ENCODE measurements at places on chromosomes 3 and 15.

GRCh38 chr15:81418891-81419290 lies 44.9 kb upstream of the TMC3 start:
- no peak for DNase-seq

DNA sequence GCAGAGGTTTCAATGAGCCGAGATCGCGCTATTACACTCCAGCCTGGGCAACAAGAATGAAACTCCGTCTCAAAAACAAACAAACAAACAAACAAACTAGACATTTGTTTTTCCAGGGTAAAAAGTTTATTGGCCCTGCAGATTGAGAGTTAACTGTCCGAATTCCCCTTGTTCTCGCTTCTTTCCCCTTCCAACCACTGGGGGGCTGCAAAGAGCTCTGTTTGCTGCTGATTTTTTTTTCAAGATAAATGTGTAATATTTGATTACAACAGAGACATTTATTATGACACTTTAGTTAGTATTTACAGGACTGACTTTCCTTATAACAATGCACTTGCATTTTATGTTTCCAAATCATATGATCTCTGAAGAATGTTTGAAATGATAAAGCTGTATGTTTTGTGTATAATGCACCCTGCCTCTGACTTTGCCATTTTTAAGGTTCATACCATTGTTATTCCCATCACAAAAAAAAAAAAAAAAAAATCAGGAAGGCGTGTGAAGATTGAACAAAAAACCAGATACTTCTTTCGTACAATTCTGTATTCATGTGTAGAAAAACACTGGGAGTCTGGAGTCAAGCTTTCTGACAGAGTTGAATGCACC lies 2.8 kb downstream of the CLSTN2 start:
- DNase-seq = no peak

DNA sequence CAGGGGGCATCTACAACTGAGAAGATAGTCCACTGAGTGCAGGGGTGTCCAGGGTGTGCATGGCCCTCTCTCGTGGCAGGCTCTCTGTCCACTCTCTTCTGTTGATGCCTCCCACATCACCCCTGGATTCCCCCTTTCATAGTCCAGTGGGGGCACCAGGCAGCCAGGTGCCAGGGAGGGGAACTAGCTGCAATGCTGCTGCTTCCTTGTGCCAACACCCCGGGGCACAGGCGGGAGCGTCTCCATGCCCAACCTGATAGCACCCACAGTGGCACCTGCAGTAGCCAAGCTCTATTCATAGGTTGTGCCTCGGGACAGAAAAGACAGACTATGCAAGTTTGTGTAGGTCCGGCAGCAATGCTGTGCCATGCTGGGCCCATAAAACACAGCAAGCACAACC lies 11.7 kb downstream of the DUOX2 start:
- DNase-seq = no peak

DNA sequence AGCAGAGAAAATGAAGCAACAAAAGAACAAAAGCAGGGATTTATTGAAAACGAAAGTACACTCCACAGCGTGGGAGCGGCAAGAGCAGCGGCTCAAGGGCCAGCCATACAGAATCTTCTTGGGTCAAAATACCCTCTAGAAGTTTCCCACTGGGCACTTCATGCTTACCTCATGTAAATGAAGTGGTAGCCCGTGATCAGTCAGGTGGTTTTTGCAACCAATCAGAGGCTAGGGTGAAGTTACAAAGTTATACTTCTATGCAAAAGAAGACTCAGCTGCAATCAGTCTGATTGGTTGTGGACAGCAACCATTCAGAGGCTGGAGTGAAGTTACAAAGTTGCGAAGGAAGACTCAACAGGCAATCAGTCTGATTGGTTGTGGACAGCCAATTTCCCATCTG lies 37.8 kb upstream of the TRH start:
- peak; percentile 38 for DNase-seq

DNA sequence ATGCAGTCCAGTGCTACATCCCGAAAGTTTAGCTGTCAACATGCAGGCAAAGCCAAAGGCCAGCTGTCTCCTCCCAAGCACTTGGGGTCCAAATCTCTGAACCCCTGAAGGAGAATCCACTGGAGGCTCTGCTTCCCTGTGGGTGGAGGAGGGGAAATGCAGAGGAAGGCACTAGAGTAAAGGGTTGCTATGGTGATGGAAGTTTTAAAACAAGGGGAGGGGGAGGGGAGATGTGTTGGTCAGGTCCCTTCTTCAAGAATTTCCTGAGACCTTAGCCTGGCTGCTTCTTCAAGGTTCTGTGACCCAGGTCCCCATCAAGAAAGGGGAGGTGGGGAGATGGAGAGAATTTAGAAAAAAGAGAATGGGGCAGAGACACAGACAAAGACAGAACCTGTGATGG lies 2.3 kb downstream of the CAMKV start:
- DNase-seq = no peak

GRCh38 chr3:19960696-19961095 lies 13.8 kb downstream of the RAB5A start:
- no peak for DNase-seq

DNA sequence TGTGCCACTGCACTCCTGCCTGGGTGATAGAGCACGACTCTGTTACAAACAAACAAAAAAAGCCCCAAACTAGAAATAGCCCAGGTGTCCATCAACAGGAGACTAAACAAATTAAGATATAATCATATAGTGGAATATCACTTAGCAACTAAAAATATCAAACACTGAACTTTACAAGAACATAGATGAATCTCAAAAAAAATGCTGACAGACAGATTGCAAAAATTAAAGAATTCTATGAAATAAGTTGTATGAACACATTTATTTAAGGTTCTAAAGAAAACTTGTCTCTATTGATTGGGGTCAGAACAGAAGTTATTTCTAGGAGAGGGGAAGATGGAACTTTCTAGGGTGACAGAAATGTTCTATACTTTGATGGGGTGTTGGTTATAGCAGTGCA lies 268.2 kb downstream of the CTNNB1 start:
- no peak for DNase-seq

- no peak for DNase-seq
These were observed 188.0 kb downstream of the MEIS2 start for GRCh38 chr15:36912311-36912712.

- DNase-seq = no peak
These were observed 18.3 kb upstream of the FOXP1 start for GRCh38 chr3:71601811-71602210.

GRCh38 chr15:80866936-80867335 lies 87.8 kb downstream of the CEMIP start:
- DNase-seq = no peak

DNA sequence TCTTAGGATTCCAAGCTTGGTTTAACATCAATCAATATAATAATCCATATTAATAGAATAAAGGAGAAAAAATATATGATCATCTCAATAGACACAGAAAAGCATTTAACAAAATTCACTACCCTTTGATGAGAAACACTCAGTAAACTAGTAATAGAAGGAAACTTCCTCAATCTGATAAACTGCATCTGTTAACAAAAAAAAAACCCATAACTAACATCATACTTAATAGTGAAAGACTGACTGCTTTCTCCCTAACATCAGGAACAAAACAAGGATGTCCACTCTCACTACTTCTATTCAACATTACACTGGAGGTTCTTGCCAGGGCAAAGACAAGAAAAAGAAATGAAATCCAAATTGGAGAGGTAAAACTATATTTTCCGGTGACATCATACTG lies 30.5 kb downstream of the LRRK1 start:
- no peak for DNase-seq

GRCh38 chr3:99532246-99532645 lies 106.1 kb upstream of the COL8A1 start:
- DNase-seq = no peak

DNA sequence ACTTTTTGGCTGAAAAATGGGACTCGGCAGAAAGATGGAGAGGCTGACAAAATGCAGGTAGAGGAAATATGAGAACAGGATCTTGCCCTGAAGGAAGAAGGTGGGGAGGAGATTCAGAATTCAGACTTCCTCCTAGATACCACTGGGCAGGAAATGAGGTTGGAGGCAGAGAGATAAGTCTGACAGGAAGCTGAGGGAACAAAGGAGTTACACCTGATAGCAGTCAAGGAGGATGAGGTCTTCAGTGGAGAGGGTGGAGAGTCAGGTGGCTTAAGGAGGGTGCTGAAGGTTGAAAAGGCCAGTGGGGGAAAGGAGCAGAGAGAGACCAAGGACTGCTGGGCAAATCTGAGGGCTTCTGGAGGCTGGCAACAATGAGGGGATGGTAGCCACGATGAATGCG lies 56.8 kb downstream of the CCR4 start:
- DNase-seq = no peak

GRCh38 chr15:63221346-63221745 lies 31.9 kb downstream of the RAB8B start:
- DNase-seq = no peak
